ENCODE measurements at places on chromosomes 7 and 10. TPM values are rescaled to one million over a fixed set of nuclear protein-coding genes. Genes with fewer than 3 reads are reported as not detected.

The OR2A12 gene
- total RNA-seq: not detected

The BLNK gene
- total RNA-seq: 4.1 TPM

The FRG2B gene
- not detected for total RNA-seq

The ST8SIA6 gene
- total RNA-seq: 4.5 TPM
